ENCODE measurements at places on chromosomes 16 and 17. TPM values are rescaled to one million over a fixed set of nuclear protein-coding genes. Genes with fewer than 3 reads are reported as not detected.

The SPHK1 gene
- total RNA-seq, result 11.0 TPM

- no peak for DNase-seq
Observed at GRCh38 chr16:74046524-74046923, 250.1 kb upstream of the PSMD7 start.

The MPP3 gene
- total RNA-seq, result 20.0 TPM

- DNase-seq, result no peak
Observed at GRCh38 chr17:79400989-79401703, 209.7 kb downstream of the RBFOX3 start.

GRCh38 chr17:17899486-17899885 is 62.7 kb upstream of the SREBF1 start:
- no peak for DNase-seq

The KCNJ12 gene
- 11.3 TPM for total RNA-seq

The ACBD4 gene
- total RNA-seq, result 6.4 TPM

DNA sequence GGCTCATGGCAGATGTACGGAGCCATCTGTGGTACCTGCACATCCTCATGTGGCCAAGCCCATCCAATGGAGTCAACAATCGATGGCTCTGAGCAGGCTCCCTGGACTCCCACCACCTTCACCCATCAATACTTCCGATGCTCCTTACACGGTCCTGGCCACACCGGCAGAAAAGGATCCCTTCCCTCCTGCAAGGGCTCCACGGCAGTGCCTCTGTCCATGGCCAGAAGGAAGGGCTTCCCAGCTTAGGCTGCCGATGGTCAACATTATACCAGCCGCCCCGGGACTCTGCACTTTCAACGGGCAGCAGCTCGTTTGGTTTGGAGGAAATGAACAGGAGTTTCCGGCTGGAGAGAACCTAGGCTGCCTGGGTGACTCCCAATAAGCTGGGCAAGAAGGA is 13.2 kb downstream of the SLX4 start:
- DNase-seq, result no peak

The ZSCAN32 gene
- total RNA-seq, result 7.2 TPM

The FBXW10B gene
- total RNA-seq, result 1.2 TPM

- peak; percentile 20 for DNase-seq
Observed at GRCh38 chr16:31273676-31274075, 13.9 kb downstream of the ITGAM start.

DNA sequence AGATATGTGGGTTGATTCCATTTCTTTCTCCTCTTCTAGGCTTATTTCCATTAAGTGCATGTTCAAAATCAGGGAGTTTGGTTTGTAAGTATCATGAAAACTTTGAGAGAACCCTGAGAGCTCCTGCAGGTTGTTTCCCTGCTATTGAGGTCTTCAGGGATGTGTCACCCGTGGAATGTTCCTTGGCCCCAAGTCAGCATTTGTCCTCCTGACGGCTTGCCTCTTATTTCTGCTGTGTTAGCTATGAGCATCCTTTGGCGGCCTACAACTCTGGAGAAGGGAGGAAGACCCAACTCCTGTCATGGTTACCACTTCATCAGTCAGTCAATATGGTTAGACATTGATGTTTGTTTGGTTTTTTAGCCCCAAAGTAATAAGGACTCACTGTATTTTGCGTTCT is 180.8 kb downstream of the FTO start:
- DNase-seq, result no peak

The SEPTIN12 gene
- not detected for total RNA-seq

GRCh38 chr17:39617446-39618245 is 9.1 kb upstream of the PPP1R1B start:
- DNase-seq, result peak; percentile 81

The ENPP7 gene
- total RNA-seq, result not detected

- peak; percentile 15 for DNase-seq
Observed at GRCh38 chr16:88370365-88370764, 12.4 kb upstream of the ZNF469 start.

GRCh38 chr16:72978212-72978611 is 69.7 kb downstream of the ZFHX3 start:
- DNase-seq, result no peak

DNA sequence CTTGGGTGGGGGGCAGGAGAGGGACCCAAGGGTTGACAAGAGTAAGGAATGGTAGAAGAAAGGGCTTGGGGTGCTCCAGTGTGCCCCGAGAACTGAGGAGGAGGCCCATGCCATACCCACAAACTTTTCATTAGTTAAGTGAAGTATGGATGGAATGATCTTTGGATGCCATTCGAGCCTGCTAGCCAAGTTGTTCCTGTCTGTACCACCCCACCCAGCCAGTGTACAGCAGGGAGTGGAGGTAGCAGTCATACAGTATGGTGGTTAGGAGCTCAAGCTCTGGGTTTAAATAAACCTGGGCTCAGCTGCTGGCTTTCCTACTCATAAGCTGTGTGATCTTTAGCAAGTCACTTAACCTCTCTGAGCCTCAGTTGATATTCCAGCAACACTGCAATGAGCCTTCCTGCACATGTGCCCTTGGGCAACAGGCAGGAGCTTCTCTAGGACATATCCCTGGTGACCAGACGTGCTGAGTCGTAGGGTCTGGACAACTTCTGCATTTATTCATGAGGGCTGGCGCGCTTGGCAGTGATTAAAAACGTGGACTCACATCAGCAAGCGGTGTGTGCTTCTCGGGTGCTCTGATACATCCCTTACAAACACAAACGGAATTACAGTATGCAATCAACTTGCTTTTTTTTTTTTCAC is 22.9 kb downstream of the ITPRIPL2 start:
- no peak for DNase-seq

The TERB1 gene
- total RNA-seq, result not detected

The SYCE1L gene
- 0.83 TPM for total RNA-seq

The DPEP2 gene
- total RNA-seq, result 0.78 TPM

GRCh38 chr17:1640329-1641064 is 5.0 kb downstream of the SCARF1 start:
- DNase-seq, result no peak

DNA sequence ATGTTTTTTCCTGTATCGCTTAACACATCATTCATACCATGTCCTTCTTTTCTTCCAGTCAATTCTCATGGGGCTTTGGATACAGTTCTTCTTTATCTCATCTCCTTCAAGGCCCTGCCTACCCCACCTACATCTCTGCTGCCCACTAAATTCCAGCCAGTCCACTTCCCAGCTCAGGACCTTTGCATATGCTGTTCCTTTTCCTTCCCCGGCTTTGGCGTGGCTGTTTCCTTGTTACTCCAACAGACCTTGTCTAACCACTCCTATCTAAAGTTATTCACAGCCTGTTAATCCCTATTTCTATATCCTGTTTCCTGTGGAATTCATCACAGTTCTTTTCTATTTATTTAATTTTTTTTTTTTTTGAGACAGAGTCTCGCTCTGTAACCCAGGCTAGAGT is 6.6 kb upstream of the STAT3 start:
- DNase-seq, result no peak

DNA sequence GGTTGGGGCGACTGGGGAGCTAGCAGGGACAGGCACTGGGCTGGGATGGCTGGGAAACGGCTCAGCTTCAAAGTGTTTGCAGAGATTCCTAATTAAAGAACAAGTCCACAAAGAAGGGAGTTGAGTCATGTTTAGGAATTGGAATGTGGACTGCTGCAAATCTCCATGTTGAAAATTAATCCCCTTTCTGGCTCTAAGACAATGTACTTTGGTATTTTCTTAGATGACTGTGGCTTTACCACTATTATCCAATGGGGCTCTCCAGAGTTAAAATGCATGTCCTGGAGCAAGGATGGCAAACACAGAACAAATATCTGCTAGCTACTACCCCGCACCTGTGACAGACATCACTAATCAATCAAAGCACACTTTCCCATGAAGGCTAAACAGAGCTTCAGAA is 22.2 kb upstream of the WSCD1 start:
- DNase-seq, result peak; percentile 46

DNA sequence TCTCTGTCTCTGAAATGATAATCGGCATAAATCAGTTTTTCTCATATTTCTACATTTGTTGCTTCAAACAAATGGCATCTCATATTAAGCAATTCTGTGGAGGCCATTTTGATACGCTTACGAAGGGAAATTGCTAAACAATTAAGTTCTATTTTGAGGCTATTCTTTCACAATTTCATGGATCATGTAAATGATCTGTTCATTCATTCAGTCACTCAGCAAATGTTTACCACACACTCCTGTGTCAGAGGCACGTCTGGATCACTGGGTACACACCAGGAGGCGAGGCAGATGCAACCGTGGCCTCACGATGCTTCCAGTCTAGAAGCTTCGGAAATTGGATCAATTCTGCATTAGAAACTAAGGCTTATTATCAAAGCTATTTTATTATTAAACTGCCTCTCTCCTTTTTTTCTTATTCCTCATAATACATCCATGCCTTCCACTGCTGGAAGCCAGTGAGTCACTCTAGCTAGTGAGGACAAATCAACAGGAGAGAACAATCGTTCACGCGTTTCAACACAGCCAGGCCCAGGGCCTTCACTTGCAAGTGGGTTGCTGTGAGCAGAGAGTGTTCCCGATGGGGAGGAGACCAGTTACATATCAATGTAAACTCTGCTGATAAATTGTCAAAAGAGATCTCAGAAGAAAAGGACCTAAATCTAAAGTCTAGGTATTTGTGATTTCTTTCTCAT is 11.3 kb upstream of the SLC39A11 start:
- peak; percentile 33 for DNase-seq

DNA sequence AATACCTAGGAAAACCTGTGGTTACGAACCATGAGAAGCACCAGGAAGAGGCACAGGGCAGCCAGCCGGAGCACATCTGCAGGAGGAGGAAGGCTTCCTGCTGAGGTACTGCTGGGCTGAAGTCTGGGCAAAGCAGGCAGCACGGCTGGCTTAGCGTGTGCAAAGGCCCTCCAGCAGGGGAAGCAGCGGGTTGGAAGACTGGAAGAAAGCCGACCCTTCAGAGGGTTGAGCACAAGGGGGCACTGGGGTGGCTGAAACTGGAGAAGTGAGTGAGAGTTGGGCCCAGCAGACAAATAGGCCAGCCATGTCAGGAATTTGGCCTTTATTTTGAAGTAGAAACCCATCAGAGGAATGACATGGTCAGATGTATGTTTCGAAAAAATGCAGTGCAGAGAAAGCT is 12.1 kb upstream of the HSD3B7 start:
- no peak for DNase-seq

The UBB gene
- total RNA-seq, result 1,552 TPM

The MRPL10 gene
- 55.5 TPM for total RNA-seq

The KRTAP16-1 gene
- not detected for total RNA-seq

The YBX2 gene
- 1.2 TPM for total RNA-seq

DNA sequence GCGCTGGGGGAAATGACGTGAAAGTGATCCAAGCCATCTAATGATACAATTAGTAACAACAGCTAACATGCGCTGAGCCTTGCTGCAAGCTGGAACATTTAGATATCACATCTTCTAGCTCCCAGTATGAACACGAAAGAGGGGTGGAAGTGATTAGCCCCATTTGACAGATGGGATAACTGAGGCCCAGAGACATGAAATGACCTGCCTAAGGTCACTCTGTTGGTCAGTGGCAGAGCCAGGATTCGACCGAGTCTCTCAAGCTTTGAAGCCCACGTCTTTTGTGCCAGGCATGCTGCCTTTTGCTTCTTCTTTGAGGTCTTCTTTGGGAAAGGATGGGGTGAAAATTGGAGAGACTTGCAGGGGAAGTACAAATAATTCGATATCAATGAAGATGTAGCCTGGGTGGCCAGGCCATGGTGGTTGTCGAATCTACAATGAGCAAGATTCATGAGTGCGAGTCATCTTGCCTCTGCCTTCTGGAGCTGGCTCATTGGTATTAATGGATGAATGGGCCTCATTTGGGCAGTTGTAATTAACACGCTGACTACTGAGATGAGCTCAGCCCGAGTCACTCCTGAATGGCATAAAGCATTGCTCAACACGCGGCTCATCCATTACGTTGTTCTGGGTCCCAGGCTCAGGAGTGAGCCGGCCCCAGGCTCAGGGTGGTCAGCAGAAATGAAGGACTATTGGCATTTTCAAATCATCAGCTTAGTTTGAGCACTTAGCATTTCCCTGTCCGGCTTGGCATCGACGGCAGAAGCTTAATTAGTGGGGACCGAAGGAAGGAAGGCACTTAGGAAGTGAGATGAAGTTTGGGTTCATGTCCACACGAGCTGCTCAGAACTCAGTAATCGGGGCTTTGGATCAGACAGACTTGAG is 28.0 kb upstream of the GPRC5B start:
- DNase-seq, result no peak

DNA sequence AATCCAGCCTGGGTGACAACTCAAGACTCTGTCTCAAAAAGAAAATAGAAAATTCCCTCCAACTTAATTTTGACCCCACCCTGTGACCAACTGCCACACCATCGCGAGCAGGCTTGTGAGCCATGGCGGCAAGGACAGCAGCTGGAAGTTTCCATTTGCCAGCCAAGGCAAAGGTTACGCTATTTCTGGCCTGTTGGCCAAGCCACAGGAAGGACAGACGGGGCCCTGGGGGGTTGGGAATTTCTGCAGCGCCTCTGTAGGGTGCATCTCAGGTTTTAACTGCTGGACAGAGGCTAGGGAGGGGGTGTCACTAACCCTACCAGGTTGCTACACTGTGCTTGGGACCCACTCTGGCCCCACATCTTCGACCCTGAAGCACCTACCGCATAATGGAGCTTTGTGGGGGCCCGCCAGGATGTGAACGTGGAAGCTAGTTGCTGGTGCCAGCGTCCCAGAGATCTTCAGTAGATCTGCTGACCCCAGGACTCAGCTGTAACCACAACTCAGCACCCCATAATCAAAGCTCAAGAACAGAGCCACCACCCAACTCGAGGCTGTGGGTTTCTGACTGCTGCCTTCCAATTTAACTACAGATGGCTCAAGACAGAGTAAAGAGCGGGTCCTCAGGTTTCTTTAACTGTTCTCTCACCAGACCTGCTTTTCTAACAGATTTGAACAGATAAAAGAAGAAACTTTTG is 10.9 kb downstream of the KIFC3 start:
- DNase-seq, result peak; percentile 89

The PEX12 gene
- 9.2 TPM for total RNA-seq

DNA sequence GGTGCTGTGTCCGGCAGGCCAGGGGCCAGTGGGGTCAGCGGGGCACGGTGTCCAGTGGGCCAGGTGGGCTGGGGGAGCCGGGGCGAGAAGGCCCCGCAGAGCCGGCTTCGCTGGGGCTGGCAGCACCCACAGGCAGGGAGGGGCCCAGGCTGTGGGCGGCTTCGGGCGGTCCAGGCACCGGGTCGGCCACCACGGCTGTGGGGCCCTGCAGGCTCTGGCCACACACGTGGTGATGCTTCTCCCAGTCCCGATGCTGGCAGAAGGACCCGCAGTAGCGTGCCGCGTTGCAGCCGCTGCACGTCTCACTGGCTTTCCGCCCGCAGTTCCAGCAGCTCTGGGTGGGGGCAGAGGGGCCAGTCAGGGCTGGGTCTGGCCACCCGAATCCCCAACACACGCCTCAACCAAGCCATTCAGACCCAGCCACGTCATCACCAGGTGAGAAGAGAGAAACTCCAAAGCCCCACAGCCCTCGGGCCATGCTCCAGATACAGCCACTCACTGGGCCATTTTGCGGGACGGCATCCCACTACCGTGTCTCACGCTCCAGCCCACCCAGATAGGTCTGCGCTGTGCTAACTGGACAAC is 10.6 kb upstream of the PABPN1L start:
- DNase-seq, result no peak

- DNase-seq, result no peak
Observed at GRCh38 chr17:30368912-30369720, 9.6 kb upstream of the CPD start.

The ST6GALNAC2 gene
- 6.2 TPM for total RNA-seq

- DNase-seq, result no peak
Observed at GRCh38 chr17:66339561-66339960, 37.1 kb downstream of the PRKCA start.

The ZFP1 gene
- 10.5 TPM for total RNA-seq

The TSPAN10 gene
- 0.30 TPM for total RNA-seq

All from cardiac septum (tissue), 1 donor.